Mammary epithelial cell (primary cell): ENCODE measurements at places on chromosomes 2 and 18. TPM values are rescaled to one million over a fixed set of nuclear protein-coding genes. Genes with fewer than 3 reads are reported as not detected.

Gene PPP1R1C
- 2.5 TPM for total RNA-seq

Gene SFT2D3
- total RNA-seq = 9.2 TPM

Gene KCNJ3
- not detected in 2 replicates for total RNA-seq

Gene GULP1
- 49.7 TPM for total RNA-seq

Gene ITGA4
- 12.8 and 24.9 TPM in 2 replicates for total RNA-seq
